ENCODE measurements at places on chromosomes 16 and 17. TPM values are rescaled to one million over a fixed set of nuclear protein-coding genes. Genes with fewer than 3 reads are reported as not detected.

DNA sequence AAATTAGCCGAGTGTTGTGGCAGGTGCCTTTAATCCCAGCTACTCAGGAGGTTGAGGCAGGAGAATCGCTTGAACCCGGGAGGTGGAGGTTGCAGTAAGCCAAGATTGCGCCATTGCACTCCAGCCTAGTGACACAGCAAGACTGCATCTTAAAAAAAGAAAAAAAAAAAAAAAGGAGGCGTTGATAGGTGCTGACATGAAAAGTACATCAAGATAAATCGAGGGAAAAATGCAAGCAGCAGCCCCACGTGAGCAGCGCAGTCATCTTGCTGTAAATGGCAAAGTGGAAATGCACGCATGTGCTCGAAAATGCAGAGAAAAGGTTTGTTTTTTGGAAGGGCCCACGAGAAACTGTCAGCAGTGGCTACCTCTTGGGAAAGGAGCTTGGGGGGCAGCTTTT, 20.9 kb downstream of the MXRA7 start:
- no peak for DNase-seq

DNA sequence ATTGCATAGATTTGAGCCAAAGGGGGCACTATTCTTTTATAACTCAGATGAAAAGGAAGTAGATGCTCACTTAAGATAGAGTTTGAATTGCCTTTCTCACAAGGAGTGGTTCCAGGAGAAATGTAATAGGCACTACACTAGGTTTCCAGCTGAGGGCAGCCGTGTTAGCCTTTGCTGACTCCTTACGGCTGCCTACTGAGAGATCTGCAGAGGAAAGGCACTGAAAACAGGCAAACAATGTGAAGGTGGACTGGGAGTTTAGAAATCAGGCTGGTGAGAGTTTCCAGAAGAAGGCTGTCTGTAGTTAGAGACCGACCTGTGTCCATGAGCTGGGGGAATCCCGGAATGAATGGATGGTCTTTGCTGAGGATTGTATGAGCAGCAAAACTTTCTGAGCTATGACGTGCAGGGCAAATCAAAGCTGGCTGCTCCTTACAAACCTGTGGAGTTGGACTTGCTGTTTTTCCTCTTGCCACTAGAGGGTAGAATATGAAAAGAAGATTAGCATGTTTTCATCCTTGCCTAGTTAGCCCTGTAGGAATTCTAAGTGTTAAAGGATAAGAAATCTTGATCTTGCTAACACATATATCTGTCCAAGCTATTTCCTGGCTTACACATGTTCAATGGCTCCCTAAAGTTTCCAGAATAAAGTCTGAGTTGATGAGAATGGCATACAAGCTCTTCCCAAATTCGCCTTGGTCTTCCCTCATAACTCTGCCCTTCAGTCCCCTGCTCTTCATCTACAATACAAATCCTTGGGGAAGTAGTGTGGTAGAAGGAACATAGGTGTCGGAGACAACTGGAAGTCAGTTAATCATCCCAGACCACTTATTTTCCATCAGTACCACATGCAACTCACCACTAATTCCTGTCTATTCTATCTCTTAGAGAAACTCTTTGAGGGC, 20.1 kb upstream of the TAOK1 start:
- peak; percentile 92 for DNase-seq

GRCh38 chr17:19369846-19370492, 7.4 kb upstream of the B9D1 start:
- DNase-seq: no peak

DNA sequence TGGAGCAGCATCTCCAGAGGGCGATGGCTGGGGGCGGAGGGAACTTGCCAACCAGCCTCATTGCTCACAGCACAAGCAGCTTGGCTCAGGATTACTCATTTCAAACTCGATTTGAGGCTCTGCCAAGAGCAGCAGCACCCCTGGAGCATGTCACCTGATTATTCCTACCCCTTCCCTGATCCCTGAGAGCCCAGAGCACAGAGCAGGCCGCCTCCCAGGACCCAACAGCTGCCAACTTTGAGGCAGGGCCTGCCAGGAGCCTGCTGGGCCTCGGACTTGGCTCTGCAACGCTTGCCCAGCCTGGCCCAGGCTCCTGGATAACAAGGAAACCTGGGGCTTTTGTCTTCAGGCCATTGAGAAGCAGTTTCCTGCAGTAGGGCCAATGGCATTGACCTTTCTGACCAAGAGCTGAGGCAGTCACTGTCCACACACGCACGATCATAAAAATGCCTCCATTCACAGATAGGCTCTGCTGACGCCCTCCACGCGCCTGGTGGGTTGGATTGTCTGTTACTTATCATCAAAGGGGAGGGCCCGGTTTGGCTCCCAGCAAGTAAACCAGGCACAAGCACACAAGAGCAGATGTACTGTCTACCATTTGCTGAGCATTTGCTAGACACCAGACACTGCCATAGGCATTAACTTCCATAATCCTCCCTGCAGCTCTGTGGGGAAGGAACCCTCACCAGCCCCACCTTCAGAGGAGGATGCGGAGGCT, 406.6 kb upstream of the EEF2KMT start:
- DNase-seq: no peak

DNA sequence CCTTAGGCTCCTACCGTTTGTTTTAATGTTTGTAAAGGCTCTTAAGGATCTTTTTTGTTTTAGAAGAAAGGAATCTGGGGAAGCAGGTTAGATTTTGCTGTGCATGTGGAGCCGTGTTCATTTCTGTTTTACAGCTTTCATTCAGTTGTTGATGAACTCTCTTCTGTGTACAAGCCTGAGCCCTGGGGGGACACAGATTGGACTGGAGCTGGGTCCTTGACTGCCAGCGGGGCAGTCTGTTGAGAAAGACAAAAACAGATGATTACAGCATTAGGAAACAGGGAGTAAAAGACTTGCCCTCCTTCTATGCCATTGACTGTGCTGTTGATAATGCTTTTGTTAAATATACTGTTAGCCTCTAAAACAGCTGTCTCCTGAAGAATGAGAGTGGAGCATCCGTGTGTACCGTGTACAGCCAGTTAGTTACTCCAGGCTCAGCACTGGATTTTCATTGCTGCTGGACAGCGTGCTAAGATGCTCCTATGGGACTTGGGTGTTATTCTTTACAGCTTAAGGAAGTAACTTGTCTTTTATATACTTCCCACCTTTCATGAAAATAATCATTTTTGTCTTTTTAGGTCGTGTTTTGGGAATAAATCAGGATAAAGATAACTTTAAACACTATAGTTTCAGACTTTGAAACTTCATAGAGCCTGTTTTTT, 3.2 kb downstream of the MAP1LC3B start:
- peak; percentile 33 for DNase-seq

DNA sequence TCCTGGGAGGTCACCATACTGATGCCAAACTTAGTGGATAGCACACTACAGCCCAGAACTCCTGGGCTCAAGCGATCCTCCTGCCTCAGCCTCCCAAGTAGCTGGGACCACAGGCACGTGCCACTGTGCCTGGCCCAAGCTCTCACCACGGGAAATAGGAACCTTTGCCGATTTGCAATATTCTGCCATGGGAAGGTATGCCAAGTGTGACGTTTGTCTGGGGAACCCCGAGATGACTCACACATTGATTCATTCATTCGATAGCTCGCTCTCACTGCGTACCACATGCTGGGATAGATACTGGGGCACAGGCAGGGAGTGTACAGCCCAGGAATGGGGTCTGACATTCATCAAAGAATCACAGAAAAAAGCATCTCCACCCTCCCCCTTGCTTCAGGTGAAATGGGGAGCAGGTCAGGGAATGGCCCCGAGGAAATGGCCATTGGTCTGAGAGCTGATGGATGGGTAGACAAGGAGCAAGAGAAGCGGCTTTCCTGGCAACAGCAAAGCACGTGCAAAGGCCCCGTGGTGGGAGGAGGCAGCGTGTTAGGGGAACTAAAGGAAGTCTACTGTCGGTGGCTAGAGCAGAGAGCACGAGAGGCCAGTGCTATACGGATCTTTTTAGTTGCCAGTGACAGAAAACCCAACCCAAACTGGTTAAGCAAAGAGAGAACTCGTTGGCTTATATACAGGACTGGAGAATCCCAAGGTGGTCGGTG, 44.1 kb downstream of the DNAH17 start:
- DNase-seq: peak; percentile 60

DNA sequence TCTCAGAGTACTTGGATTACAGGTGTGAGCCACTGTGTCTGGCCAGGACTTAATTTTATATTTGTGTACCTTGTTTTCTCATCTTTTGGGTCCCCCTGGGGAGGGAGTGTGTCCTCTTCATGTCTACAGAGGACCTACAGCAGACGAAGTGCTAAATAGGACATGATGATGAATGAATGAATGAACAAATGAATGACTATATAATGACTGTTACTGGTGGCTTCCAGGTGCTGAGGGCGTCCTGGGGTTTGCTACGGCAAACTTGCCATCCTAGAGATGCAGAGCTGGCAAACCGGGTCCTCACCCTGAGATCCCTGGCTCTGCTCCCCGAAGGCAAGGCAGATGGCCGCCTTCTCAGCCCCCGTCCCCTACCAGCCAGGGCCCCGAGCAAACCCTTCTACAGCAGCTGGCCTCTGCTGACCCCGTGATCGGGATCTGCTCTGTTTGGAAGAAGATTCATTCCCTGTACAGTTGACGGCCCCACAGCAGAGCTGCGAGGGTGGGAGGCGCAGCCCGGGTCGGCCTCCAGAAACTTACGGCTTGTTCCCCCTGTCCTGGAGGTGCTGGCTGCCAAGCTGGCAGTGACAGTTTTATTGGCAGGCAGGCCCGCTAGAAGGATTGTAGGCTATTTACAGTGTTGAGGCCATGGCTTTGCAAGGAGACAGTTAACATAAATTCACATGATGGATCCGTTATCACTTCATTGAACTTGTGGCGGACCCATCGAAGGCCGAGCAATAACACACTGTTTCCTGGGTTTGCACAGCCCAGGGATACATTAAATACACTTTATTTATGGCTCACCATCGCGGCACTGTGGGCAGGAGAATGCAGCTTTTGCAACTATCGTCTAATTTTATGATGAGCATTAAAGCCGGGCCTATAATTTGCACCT, 197.7 kb upstream of the GSE1 start:
- no peak for DNase-seq

DNA sequence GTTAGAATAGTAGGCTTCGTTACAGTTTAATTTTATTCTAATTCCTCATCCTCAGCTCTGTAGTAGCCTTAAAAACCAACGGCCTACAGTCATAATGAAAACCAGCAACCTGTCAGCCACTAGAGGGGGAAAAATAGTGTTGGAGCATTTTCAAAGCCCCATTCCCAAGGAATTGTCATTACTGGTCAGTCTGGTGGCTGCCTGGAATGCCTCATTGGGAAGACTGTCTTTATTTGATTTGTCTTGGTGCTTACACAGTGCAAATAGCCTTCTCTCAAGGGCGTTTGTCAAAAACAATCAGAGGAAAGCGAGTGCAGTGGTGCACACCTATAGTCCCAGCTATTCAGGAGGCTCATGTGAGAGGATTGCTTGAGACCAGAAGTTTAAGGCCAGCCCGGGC, 4.7 kb downstream of the LPCAT2 start:
- no peak for DNase-seq

The TPPP3 gene
- polyA plus RNA-seq: 1.9 TPM

Data from GM23248 (cell line).